ENCODE measurements at places on chromosomes 5 and 9. TPM values are rescaled to one million over a fixed set of nuclear protein-coding genes. Genes with fewer than 3 reads are reported as not detected.

The SLC25A48 gene
- polyA plus RNA-seq: not detected

The ITGA1 gene
- not detected for polyA plus RNA-seq

The PTGDS gene
- polyA plus RNA-seq: not detected

DNA sequence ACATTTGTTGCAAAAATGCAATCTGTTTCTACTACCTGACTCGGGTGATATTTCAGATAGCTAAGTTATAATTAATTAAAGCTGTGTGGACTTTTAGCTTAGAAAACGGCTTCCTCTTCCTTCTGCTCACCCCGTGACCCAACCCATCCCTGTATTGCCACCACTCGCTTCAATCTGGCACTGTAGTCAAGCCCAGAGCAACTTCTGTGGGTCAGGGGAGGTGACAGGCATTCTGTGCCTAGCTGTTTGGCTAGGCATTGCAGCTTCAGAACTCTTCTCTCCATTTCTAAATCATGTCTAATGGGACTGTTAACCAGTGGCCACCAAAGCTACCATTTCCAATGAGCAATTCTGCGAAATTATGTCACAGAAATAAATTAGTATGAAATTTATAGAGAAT lies 179.7 kb upstream of the TLX3 start:
- H3K36me3 ChIP-seq: no peaks in the 10 kb centered on the region
- no peak overlapping the region for H3K27ac ChIP-seq
- H3K4me1 ChIP-seq: no peaks in the 10 kb centered on the region
- H3K27me3 ChIP-seq: no peaks in the 10 kb centered on the region
- no peak for DNase-seq

The FSTL4 gene
- 0.48 TPM for polyA plus RNA-seq

The BNIP1 gene
- 13.8 TPM for polyA plus RNA-seq

DNA sequence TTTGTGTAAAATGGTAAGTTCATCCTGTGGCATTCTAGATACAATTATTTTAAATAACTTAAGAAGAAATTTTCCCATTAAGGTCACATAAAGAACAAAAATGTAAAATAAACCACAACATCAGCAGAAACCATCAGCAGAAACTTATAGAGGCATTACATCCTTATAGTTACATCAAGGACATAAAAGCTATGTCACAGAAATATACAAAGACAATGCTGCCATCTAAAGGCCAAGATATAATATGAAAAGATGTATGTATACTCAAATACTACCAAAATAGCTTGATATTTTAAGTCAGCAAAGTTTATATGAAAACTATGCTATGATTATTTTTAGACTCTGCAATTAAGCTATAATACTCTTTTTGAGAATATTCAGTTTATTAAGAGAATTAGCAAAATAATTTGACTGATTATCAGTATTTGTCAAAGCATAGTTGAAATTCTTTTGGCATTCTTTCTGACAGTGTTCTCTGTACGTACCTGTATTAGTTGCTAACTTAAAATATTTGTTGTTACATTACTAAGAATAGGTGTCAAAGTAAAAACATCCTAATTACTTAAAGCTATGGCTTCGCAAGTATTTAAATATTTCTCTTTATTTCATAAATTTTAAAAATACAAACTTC lies 36.2 kb downstream of the FBXL17 start:
- H3K27me3 ChIP-seq: no peaks in the 10 kb centered on the region
- no peaks in the 10 kb centered on the region for H3K4me1 ChIP-seq
- no peaks in the 10 kb centered on the region for H3K36me3 ChIP-seq
- peak; percentile 25 for DNase-seq
- no peak overlapping the region for H3K4me3 ChIP-seq
- no peak overlapping the region for H3K27ac ChIP-seq
